NT2/D1 (cell line): ENCODE measurements at places on chromosomes 13 and 19.

DNA sequence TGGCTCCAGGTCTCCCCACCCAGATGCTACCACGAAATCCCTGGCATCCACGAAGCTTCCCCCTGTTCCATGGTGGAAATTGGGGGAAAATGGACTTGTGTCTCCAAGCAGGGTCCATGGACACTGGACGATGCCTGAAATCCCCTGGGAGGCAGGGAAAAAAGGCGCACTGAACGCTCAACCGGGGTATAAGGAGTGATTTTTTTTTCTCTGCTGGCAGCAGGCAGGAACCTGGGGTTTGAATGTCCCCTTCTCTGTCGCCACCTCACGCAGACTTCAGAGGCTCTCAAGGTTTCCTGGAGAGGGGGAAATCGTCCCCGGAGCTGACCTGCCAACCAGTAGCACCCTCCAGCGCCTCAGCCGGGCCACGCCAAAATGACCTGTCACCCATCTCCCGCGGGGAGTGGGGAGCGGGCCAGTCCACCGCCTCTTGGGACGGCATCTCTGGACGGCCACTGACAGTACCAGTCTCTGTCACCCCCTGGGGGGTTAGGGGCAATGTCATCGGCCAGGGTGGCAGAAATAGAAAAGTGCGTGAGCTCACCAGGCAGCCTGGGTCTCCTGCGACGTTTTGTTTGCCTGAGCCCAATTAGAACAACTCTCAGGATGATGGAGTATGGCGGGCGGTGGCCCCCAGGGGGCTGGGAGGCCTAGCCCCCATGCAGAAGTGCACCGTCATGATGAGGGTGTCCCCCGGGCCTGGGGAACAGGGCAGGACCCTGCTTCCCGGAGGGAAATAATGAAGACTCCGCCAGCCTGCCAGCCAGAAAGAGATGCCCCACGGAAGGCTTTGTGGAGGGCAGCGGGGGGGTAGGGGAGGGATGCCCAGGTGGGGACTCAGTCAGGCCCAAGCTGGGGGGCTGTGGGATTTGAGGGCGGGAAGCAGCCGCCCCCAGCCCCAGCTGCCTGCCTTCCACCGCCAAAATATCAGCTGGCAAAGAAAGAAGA, 2.6 kb downstream of the PTPRS start:
- DNase-seq: no peak

DNA sequence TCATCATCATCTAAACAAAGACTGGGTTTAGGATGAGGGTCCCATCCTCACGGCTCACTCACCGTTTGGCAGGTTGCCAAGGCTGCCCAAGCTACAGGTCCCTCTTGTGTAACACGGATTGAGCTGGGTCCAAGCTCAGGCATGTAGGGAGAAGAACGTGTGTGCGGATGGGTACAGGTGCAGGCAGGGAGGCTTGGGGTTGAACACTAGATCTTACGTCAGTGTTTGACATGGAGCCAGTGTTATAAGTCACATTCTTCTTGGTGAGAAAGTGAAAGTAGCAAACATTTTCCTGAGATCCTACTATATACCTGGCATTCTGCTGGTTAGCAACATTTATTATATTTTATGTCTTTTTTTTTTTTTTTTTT, 136.8 kb upstream of the RNF113B start:
- no peak for DNase-seq

- no peak for DNase-seq
These were observed 330.4 kb upstream of the NBEA start for GRCh38 chr13:34611671-34612070.

DNA sequence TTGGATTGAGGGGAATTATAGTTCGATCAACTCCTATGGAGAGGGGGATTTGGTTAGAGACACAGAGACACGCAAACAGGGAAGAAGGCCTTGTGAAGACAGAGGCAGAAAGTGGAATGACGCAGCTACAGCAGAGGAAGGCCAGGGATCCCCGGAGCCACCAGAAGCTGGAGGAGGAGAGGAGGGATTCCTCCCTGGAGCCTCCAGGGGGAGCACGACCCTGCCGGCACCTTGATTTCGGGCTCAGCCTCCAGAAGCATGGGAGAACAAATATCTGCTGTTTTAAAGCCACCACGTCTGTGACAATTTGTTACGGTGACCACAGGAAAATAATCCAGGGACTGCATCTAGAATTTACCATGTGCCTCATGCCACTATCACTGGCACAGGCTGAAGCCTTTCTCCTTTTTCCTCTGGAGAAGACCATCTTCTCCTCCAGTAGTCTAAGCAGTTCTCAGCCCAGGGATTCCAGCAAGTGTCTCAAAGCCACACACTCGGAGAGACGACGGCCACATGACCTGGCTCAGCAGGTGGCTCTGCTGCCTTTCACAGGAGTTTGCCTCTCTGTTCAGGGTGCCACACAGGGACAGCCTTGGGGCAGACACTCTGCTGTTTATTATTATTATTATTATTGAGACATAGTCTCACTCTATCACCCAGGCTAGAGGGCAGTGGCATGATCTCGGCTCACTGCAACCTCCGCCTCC, 39.9 kb upstream of the CCNE1 start:
- peak; percentile 43 for DNase-seq

GRCh38 chr19:15432018-15432494, 13.3 kb upstream of the AKAP8L start:
- no peak for DNase-seq

DNA sequence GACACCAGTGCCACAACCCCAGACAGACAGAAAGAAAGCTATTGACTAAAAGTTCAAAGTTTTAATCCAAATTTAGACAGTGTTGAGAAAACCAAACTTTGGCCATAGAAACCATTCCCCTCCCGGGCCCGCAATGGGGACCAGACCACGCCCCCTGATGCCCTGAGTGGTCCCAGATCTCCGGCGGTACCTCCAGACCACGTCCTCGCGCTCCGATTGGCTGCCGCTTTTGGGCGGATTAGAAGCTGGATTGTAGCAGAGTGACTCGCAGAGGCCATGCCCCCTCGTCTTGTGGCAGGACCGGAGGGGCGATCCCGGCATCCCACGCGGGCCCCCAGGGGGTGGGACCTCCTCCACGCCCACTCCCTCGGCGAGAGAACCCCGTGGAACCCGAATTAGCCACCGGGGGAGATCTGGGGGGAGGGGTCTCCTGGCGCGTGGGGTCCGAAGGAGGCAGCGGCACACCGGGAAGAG, 797 bp upstream of the HSD17B14 start:
- peak; percentile 78 for DNase-seq

DNA sequence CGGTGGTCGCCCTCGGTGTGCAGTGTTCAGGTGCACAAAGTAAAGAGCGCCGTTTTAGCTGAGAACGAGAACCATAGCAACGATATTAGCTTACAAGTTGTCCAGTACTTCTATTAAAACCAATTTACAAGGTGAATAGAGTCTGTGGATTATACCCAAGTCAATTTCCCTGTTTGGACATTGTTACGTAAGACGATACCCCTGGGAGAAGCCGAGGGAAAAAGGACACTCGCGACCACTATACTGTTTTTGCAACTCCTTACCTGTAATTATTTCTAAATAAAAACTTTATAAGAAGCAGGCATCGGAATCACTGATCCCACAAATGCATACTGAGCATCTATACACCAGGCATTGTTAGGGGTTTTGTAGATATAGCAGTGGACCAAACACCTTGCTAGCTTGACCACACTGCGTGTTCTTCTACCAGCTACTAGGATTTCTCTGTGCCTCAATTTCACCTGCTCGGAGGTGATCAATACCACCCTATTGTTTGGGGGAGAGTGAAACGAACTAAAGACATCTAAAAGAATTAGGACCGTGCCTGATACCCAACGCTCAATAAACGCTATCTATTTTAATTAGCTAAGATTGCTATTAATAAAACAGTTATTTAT, 488 bp upstream of the EEF2 start:
- DNase-seq: no peak

GRCh38 chr13:77584106-77584505, 48.6 kb downstream of the SCEL start:
- DNase-seq: no peak

DNA sequence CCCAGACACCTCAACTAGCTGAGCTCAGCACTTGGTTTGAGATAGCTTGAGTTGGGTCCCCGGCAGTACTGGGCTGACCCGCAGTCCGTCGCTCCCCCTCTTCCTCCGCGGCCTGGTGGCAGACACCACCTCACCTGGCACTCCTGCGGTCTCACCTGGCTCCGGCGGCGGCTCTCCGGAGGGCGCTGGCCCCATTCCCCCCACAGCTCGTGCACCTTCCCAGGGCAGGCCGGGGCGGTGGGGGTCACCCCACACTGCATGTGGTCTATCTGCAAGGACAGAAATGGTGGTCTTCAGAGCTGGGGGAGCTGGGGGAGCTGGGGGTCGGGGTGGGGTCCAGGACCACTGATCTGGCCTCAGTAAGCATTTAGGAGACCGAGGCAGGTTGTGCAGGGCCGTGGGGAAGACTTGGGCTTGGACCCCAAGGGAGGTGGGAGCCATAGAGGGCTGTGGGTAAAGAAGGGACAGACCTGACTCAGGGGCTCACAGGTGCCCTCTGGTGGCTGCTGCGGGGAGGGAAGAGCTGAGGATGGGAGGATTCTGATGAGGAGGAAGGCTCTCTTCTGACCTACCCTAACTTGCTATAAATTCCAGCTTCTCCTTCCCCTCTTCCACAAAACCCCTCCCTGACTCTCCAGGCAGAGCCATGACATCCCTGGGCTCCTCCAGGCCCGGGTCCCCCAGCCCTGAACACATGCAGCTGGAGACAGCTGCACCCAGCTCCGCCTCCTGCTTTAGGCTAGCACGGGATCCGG, 6.7 kb upstream of the PLIN4 start:
- peak; percentile 35 for DNase-seq

GRCh38 chr13:88648598-88649373, 977.6 kb downstream of the SLITRK5 start:
- no peak for DNase-seq

DNA sequence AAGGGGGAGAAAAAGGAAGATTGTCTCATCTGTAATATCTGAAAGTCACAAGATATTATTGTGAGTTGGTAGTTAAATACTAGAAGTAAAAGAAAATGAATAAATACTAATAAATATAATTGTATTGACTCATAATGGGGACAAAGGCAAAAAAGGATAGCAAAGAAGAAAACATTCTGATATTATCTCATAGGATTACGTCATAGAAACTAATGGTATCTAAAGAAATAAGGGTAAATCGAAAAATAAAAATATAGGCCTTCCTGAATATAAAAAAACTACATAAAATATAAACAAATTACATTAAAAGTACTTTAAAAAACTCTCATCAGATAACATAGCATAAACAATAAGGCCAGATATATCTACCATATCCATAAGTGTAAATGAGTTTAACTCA, 38.6 kb upstream of the TDRD3 start:
- DNase-seq: no peak
